ENCODE measurements at places on chromosomes 5 and 9.
A peak's percentile ranks its signal among the peaks of the same experiment; 100 is the strongest.

GRCh38 chr5:127358740-127359139, 68.1 kb downstream of the MEGF10 start:
- no peak for DNase-seq

DNA sequence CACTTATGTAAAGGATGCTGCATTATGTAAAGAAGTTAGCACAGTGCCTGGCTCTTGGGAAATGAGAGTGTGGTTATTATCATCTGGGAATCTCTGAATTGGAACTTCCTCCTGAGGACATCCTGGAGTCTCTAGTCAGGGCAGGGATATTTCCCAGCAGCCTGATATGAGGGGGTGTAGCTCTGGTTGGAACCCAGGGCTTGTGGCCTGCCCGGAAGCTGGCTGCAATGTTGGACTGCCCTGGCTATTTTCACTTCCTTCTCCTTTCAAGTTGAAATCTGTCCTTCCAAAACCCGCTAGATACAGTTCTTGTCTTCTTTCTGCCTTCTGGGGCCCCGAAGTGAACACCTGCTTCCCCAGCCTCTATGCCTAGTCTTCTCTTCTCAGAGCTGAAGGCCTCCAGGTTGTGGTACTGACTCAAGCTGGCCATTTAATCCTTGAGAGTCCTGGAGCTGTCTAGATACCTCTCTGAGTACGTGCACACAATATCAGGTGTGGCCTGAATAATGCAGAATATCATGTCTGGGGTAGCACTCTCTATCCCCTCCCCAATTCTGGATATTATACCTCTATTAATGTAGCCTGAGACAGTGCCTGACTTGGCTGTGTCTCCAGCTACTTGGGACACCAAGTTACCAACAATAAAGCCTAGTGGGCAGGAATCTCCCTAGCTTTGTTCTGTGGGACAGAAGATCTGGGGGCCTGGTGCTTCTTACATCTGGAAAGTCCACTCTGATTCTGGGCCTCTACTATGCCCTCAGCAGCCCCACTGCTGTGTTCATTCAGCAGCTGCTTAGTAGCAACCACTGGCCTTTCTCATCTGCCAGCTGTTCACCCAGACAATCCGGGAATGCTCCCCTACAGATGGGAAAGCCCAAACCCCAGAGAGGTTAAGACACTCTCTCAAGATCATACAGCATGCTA, 45.0 kb downstream of the SLC6A7 start:
- DNase-seq: no peak

GRCh38 chr5:141369994-141370848, at the start of gene PCDHGB3:
PCDHGB3 (plus strand) TSS chr5:141370242; CDS start chr5:141370395, 153 bp downstream.
- no peak for DNase-seq

- DNase-seq: no peak
These were observed 780 bp downstream of the RNU6ATAC start for GRCh38 chr9:134163371-134164196.

GRCh38 chr5:151598984-151599383, 7.9 kb upstream of the FAT2 start:
- DNase-seq: no peak

DNA sequence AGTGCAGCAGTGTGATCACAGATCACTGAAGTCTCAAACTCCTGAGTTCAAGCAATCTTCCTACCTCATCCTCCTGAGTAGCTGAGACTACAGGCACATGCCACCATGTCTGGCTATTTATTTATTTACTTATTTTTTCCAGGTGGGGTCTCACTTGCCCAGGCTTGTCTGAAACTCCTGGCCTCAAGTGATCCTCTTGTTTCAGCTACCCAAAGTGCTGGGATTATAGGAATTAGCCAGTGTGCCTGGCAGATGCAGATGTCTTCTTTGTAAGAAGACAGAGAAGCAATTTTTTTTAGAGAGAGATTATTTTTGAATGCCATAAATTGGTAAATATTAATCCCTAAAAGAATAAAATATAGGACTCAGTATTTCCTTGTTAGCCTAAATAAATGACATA, 54.3 kb downstream of the CHSY3 start:
- no peak for DNase-seq

DNA sequence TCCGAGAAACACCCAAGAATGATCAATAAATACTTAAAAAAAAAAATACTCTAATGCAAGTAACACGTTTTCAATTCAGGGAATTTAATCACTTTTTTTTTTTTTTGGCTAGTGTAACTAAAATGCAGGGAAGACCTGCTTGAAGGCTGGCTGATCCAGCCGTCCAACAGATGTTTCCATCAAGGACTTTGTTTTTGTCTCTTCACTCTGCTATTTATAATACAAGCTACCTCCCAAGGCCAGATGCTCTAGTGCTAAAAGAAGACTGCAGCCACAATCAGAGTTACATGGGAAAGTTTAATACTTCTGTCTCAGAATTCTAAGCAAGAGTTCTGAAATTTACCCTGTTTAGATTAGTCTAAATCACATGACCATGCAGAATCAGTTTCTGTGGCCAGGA, 14.5 kb downstream of the TBCA start:
- no peak for DNase-seq

DNA sequence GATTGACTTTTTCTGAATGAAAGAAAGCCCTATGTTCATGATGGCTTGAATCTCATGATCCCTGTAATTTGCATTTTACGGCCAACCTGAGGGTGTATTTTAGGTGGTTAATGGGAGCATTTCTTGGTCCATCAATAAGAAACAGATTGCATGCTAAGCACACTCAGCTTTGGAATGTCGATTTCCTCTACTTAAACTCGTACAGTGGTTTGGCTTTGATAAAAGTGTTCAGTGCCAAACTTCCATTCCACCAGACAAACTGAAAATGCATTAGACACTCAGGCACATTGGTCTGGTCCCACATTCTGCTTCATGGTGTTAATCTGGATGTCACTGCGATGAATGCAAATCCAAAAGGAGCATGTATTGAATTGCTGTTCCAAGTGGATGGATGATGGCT, 77.0 kb downstream of the VCAN start:
- no peak for DNase-seq

DNA sequence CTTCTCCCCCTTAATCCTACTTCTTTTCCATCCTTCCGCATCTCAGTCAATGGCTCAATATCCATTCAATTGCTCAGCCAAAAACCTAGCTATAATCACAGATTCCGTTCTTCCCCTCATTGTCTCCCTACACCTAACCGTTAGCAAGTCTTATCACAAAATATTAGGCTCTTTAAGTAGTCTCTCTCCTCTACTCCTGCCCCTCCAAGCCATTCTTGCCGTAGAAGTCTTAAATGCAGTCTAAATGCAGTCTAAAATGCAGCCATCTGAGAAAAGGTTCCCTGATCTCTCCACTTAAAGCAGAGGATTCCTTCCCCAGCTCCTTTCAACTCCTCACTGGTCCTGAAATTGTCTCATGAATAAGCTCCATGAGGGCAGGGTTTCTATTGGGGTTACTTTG, 57.8 kb downstream of the ELL2 start:
- DNase-seq: no peak

- DNase-seq: no peak
These were observed 131.6 kb downstream of the CACNA1B start for GRCh38 chr9:138009016-138009802.

DNA sequence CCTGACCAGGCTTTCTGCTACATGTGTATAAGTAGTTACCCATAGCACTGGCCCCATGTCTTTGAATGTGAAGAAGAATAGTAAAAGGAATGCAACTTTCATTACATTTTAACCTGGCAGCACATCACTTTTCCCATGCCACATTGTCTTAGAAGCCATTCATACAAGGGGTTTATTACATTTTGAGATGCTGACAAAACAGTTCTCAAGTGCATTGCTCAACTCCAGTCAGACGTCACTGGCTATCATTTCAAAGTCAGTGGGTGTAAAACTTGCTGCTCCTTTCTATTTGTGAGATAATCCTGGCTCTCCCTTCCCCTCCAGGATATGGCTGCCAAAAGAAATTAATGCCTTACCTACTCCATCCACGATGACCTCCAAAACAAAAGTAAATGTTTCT, 97.0 kb upstream of the VCAN start:
- no peak for DNase-seq

DNA sequence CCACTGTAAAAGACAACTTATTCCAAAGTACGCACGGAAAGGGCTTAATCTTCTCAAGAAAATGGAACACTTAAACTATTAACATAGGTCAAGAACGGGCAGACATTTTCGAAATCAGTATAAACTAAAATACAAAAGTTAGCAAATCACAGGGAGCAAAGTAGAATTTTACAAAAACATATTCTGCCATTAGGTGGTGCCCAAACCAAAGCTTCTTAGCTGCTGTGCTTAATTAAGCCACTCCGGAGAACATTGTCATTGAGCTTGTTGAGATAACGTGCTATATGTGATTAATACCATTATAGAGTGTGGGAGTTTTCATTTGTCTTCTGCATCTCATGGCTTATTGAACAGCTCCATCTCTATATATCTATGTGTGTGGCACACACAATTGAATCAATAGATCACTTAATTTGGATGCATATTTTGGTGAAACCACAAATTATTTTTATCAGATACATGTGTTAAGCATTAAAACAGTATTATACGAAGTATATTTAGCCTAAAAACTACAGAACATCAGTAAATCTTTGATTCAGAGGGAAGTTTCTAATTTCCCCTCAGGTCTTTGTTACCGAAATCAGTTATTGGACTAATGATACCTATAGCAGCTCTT, 23.4 kb downstream of the UBLCP1 start:
- DNase-seq: no peak

DNA sequence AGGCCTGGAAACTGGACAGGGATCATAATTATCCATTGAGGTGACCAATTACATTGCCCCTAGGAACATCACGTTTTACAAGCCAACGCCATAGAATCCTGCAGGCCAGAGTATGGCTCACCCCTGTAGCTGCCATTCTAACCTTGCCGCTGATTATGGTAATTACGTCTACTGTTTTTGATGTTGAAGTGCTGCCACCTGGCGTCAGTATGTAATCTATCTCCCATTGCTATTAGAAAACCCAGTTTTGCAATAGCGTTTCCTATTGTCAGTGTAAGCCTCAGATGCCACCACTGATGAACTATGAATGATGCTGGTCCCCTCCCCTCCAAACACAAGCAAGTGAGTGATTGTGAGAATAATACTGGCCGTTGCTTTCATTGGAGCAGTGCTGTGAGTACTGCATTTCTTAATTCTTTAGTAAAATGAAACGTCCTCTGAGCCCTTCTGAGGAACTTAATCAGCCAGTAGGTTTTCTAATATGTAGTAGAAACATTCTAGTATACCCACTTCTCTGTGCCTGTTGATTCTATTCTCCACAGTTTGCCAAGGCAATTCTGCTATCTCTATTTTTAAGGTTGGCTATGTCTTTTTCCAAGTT, 100.5 kb upstream of the NMUR2 start:
- DNase-seq: no peak

GRCh38 chr5:147564124-147564486, 54.2 kb upstream of the DPYSL3 start:
- no peak for DNase-seq

DNA sequence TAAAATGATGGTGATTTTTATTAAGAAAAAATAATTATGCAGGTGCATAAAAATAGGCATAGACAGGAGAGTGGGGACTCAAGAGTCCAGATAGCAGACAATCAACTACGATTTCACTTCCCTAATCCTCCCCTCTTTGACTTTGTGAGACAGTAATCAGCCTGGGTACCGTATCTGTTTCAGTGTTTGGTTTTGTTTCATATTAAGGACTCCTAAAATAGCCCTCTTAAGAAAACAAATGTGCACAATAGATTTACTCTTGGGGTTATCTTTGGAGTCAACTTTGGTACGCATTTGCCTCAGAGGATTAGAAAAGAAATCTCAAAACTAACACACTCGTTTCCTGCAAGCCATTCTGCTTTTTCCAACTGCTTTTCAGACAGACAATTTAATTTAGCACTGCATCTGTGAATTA, 96.3 kb downstream of the ZNF608 start:
- DNase-seq: no peak

GRCh38 chr9:136831720-136832104, 10.6 kb upstream of the AJM1 start:
- DNase-seq: no peak

- DNase-seq: no peak
These were observed 636.1 kb downstream of the PSAT1 start for GRCh38 chr9:78932849-78933627.

- no peak for DNase-seq
These were observed 121.9 kb upstream of the GHR start for GRCh38 chr5:42301349-42301748.

- no peak for DNase-seq
These were observed 19.5 kb upstream of the RAB14 start for GRCh38 chr9:121220996-121221663.

DNA sequence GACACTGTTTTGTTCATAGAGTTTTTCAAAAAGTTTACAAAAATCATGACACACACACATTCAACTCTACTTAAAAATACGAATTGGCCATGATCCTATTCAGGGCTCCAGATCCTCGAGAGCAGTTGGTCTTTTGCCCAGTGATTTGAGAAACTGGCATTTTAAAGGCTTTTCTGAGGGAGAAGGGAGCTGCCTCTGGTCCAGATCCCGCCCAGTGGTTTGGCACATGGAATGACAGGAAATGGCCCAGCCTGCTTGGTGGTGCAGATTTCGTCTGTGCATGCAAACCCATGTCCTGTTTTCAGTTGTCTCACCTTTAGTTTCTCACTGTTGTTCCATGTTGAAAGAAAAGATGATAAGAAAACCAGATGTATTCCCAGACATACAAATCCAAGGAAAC, 3.6 kb downstream of the CAMK4 start:
- no peak for DNase-seq

- no peak for DNase-seq
These were observed 508.0 kb downstream of the PTPRD start for GRCh38 chr9:10104774-10105173.

DNA sequence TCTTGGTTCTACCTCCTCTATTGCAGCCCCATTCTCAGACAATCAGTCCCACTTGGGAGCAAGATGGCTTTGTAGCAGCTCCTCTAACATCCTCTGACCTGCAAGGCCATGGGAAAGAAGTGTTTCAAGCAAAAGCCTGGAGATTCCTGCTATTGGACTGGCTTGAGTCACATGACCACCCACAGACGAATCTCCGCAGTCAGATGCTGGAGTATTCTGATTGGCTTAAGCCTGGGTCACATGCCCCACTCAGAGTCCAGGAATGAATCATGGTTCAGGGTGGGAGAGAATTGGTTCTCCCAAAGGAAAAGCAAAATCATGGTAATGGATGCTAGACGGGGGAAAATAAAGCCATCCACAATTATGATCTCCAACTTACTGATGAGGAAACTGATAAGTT, 22.6 kb upstream of the LMX1B start:
- no peak for DNase-seq

- DNase-seq: peak; percentile 86
These were observed 6.1 kb downstream of the NOTCH1 start for GRCh38 chr9:136539427-136540421.

DNA sequence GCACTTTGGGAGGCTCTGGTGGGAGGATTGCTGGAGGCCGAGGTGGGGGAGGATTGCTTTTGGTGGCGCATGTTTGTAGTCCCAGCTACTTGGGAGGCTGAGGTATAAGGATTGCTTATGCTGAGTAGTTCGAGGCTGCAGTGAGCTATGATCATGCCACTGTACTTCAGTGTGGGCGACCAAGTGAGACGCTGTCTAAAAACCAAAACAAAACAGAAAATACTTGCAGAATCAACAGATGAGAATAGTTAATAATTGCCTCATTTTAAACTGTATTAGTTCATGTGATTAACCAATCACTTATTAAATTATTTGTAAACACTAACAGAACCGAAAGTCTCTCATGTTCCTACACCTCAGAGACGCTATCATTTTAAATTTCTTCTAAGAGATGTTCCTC, 118.1 kb downstream of the CCDC171 start:
- DNase-seq: no peak
